ENCODE measurements at places on chromosomes 1 and 21.
A peak's percentile ranks its signal among the peaks of the same experiment; 100 is the strongest.

DNA sequence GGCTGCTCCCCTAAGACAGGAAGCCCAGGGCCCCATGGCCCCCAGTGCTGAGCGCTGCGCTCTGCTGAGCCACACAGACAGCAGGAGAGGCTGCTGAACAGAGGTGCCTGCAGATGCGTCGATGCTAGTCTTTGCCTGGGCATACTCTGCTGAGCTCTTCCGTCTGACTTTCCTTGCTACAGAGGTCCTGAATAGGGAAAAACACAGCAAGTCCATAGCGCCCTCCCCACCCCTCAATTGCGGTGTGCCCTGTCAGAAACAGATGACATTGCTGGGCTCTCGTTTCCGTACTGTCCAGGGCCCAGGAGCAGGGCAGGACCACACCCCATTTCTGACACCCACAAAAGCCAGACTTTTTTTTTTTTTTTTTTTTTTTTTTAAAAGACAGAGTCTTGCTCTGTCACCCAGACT lies 252.5 kb downstream of the SDCCAG8 start:
- no peak for DNase-seq

- DNase-seq, result no peak
Observed at GRCh38 chr1:21342961-21343838, 52.9 kb upstream of the ECE1 start.

DNA sequence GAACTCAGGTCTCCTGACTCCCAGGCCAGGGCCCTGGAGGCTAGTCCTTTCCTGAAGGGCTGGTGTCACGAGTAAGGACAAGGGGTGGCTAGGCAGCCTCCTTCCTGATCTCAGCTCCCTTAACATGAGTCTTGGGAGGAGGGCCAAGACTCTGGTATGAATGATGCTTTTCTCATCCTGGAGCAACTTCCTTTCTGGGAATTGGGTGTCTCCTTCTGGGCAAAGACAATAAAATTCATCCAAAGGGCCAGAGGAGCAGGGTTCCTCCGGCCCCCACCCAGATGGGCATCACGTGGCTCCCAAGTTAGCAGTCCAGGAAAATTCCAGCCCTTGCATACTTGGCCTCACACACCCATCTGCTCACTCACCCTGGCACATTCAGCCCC lies at the start of gene FAM167B:
FAM167B (plus strand) TSS at position 335 of the 386 bp plus-strand sequence. CDS start 200 bp downstream, outside the sequence.
- no peak for DNase-seq

GRCh38 chr1:27891196-27891889 lies 19.0 kb downstream of the THEMIS2 start:
- DNase-seq, result no peak

- DNase-seq, result peak; percentile 24
Observed at GRCh38 chr1:32066489-32066873, 6.3 kb upstream of the TMEM39B start.

- peak; percentile 15 for DNase-seq
Observed at GRCh38 chr1:53508991-53509666, 49.9 kb downstream of the DMRTB1 start.

- no peak for DNase-seq
Observed at GRCh38 chr1:102800406-102800805, 307.9 kb downstream of the COL11A1 start.

DNA sequence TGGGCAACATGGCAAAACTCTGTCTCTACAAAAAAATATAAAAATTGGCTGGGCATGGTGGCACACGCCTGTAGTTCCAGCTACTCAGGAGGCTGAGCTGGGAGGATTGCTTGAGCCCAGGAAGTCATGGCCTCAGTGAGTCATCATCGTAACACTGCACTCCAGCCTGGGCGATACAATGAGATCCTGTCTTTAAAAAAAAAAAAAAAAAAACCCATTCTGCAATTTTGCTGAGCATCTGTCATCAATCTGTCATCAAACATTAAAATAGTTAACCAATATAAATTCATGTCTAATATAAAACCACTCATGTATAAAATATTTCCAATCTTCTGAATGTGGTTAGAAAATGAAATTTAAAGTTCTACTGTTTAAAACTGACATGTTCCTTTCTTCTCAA lies 56.9 kb downstream of the LPAR3 start:
- no peak for DNase-seq

GRCh38 chr21:44487831-44488230 lies 32.5 kb downstream of the LRRC3 start:
- no peak for DNase-seq

DNA sequence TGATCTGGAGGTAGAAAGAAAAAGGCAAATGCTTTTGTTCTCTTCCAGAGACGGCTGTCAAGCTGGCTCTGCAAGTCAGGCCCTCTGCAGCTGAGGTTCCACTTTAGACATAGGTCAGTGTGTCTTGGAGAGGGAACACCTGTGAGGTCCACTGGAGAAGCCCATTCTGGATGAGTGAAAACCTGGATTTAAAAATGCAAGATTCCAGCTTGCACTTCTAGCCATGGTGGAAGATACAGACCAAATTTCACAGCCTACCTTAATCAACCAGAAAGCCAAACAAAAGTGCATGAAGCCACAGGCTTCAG lies 35.0 kb downstream of the AGPAT3 start:
- no peak for DNase-seq

- DNase-seq, result peak; percentile 64
Observed at GRCh38 chr1:81920245-81920740, 119.6 kb downstream of the ADGRL2 start.

DNA sequence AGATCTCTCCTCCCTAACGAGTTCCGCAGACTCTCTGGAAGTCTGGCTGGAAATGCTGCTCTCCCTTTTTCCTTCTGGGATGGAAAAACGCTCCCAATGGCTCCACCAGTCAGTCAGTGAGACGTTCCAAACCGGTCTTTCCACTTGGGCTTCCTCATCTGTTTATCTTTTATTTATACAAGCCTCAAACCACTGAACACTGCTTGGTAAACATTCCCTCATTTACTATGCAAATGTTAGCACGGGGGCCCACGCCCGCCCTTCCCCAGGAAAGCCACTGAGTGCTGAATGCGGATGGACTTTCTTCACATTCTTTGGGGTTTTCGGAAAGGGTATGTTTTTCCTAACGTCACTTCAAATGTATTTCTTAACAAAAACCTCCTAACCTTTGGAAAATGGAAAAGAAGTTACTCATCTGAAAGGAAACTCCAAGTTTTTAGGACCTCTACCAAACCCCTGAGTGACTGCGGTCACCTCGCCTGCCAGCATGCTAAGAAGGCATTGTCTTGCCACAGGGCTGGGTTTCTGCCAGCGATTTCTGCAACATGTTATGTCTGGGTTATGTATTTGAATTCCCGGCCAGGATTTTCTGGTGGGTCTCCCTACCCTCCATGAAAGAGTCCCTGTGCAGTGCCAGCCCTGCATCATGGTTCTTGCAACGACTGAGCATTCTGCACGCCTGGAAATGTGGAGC lies 14.0 kb upstream of the UMODL1 start:
- DNase-seq, result peak; percentile 33

DNA sequence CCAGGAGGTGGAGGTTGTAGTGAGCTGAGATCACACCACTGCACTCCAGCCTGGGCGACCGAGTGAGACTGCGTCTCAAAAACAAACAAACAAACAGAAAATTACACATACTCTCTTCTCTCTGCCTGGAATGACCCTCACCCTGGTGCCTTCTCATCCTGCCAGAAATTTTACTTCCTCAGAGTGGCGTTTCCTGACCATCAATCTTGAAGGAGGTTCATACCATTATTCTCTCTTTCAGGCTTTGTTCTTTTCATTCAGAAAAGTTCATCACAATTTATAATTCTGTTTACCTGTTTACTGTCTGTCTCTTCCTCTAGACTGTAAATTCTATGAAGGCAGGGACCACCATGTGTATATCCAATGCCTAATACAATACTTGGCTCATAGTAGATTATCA lies 79.3 kb downstream of the RPS6KA1 start:
- DNase-seq, result no peak

DNA sequence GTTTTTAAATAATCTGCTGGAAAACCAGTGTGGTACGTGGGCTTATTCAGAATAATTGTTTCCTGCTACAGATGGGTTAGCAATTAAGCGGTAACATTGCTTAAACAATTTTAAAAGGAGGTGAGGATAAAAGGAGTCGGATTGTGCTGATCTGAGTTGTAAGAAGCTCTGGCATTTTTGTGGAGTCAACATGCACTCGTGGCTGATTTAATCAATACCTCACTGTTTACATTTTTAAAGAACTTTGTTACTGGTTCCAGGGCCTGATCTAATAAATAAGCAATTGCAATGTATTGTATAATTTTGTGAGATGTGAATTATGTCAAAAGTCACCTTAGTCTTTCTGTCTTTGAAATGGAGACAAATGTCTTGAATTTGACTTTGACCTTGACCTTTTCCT lies 474.0 kb downstream of the SETD4 start:
- DNase-seq, result no peak

DNA sequence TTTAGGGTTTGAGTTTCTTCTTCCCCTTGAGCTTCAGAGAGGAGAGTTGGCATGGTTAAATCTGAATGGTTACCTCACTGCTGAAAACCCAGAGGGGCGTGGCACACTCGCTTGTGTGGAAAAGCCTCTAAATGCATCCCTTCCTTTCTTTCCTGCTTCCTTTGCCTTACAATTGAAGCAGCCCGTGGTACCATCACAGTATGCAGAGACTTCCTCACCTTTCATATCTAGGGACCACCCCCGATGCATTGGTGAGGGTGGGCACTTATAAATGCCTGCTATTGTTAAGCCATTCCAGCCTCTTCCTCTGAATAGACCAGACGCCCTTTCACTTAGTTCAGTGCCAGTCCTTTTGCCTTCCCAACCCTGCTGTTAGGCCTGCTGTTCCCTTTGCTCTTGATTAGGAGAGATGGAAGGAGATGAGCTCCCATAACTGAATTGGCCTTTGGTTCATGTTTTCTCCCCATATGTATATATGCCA lies 21.9 kb upstream of the LAX1 start:
- no peak for DNase-seq

GRCh38 chr21:35282944-35283343 lies 233.8 kb upstream of the RUNX1 start:
- no peak for DNase-seq

DNA sequence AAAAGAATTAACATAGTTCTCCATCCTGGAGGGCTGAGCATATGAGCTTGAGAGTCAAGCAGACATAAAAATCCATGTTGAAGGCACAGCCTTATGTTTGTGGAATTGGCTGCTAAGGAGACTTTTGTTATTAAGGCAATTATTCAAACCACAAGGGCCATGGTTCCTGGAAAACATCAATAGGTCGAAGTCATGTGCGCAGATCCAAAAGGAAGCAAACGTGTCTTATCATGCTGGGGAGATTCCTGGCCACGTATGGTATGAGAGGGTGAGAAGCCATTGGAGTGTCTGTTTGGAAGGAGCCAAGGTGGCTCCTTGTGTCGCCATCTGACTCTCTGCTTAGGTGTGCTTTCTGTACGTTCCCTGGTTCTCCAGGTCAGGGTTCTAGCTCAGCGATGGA lies 61.8 kb upstream of the COA6 start:
- DNase-seq, result no peak

GRCh38 chr1:39711104-39711965 lies 20.1 kb upstream of the HPCAL4 start:
- no peak for DNase-seq

DNA sequence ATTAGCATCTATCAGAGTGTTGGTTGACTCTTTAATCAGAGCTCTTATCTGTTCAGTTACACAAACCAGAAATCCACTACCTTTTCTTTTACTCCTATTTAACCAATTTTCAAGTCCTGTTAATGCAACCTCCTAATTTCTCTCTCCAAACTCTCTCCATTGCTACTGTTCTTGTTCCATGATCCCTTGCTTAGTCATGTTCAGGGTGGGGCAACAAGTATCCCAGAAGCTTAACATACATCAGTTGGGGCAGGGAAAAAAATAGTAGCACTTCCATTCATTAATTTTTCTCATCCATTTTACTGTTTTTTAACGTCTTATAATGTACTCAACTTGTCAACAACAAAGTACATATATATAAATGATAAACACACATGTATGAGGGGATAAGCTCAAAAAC lies 111.2 kb upstream of the LBR start:
- no peak for DNase-seq

DNA sequence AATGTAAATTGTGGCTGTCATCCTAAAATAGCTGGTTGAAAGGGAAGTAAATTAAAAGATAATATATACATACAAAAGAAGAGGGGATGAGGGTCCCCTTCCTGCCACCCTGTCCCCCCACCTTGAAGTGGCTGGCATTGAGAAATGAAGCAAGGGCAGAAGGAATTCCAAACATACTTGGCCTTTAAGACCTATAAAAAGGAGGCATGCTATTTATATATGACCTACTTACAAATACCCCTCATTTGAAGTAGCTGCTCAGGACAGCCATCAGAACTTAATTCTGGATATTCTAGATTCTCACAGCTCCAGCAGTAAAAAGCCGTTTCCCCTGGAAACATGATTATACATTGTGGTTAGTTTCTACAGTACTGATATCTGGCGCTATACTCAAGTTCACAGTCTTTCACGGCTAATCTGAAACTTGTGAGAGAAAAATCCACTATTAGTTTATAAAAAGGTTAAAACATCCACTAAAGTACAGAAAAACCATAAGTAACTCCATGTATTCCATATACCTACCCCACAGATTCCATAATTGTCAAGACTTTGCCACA lies 9.6 kb upstream of the MAP10 start:
- no peak for DNase-seq

All from T1000 (cell line).